AG04450 (cell line): ENCODE measurements at places on chromosomes 11 and 22.

DNA sequence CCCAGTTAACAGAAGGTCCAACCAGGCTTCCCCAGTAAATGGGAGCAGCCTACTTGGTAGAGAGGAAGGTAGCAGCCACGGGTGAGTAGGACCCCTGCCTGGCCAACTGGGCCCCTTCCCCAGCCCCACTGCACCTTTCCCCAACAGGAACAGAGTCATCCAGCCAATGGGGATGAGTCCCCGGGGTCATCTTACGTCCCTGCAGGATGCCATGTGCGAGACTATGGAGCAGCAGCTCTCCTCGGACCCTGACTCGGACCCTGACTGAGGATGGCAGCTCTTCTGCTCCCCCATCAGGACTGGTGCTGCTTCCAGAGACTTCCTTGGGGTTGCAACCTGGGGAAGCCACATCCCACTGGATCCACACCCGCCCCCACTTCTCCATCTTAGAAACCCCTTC, 6.6 kb downstream of the RIC8A start:
- DNase-seq: no peak

DNA sequence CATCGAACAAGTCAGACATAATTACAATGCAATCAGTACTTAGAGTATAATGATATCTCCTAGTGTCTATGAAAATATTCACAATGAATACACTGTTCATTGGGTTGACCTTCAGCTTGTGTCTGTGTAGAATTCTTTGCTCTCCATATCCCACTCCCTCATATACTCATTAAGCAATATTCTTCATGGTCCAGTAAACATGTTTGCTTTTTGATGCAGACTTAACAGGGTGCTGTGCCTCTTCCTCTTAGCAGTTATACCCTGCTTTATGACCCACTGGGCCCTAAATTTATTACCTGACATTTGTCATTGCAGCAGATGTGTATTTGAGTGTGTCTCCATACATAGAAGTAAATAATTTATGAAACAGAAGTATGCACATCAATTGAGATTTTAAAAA, 352.5 kb upstream of the CCDC179 start:
- no peak for DNase-seq

GRCh38 chr11:81052344-81053158, 1611.7 kb upstream of the TENM4 start:
- no peak for DNase-seq

DNA sequence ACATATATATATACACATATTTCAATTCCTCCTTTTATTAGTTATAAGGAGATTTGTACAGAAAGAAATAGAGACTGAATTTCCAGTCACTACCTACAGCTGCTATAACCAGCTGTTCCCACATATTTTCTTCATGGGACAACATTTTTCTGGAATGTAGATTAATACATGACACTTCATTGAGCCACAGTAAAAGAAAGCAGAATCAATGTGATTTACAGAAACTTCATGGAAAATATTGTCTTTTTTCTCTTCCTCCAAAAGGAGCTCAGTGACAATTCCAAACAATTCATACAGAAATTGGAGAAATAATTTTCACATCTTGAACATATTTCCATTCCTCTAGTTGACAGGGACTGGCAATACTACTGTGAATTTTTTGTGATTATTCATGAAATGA, 249.2 kb downstream of the DLG2 start:
- DNase-seq: no peak

DNA sequence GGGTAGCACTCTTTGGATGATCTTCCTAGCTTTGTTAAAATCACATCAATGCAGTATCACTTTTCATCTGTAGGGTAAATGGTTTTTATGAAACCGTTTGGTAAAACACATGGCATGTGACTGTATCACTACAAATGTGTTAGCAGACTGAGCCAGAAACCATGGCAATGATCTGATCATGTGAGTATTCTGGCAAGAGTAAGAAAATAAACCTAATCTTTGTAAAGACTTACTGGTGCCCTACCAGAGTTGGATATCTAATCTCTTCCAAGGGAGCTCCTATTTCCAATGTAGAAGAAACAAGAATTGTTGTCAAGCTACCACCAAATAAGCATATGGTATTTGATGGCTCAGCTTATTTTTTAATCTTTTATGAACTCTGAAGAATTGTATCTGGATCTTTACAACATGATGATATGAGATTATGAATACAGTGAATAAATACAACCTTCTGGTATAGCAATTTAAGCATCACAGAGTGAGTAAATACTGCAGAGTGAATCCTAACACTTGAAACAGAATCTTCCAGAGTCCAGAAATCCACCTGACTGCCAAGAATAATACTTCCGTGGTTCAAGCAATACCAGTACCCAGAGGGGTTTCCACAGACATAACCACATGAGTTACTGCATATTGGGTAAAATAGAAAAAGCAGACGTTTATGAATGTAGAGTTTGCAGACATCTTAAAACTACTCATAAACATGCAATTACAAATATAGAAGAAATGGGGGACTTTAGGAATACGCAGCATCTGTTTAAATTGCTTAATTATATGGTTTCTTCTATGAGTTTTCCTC, 238.8 kb downstream of the TTC28 start:
- DNase-seq: no peak

DNA sequence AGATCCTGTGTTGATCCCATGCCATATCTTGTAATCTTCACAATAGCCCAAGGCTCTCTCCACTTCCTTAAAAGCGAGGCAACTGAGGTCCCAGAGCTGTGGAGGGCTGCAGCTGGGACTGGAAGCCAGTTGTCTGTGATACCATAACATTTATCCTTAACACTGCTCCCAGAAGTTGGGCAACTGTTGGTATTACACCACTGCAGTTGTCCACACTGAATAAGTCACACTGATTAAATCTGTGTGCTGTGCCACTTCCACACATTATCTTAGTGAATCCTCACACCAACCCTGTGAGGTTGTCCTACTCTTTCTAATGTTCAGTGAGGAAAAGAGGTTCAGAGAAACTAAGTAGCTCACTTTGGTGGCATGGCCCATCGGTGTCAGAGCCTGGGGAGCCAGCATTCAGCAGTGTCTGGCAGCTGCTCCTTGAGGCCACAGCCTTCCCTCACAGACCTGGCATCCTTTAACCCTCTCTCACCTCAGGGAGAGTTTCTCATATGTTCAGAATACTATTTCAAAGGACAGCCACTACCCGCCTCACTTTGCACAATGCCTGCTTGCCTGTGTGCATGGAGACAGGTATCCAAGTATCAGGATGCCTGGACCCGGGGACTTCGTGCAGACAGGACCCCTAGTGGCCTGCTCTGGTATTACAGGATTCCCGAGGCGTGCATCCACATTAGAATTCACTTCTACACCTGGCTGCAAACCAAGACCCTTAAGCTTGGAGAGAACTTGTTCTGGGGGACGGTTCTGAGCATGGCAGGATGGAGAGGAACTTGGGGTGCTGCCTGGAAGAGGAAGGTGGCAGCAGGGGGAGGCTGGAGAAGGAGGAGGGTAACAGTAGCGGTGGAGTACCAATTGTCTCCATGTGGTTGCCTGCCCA, 221.9 kb upstream of the TBCEL start:
- DNase-seq: peak; percentile 15

GRCh38 chr22:42897960-42898359, 40.9 kb upstream of the ARFGAP3 start:
- DNase-seq: no peak

- no peak for DNase-seq
Observed at GRCh38 chr22:28299753-28300152, 379.9 kb downstream of the TTC28 start.

- no peak for DNase-seq
Observed at GRCh38 chr11:120354779-120355178, 18.6 kb downstream of the ARHGEF12 start.

GRCh38 chr11:88704485-88704884, 361.3 kb downstream of the GRM5 start:
- no peak for DNase-seq

- DNase-seq: no peak
Observed at GRCh38 chr11:10641177-10641911, 52.2 kb downstream of the IRAG1 start.

DNA sequence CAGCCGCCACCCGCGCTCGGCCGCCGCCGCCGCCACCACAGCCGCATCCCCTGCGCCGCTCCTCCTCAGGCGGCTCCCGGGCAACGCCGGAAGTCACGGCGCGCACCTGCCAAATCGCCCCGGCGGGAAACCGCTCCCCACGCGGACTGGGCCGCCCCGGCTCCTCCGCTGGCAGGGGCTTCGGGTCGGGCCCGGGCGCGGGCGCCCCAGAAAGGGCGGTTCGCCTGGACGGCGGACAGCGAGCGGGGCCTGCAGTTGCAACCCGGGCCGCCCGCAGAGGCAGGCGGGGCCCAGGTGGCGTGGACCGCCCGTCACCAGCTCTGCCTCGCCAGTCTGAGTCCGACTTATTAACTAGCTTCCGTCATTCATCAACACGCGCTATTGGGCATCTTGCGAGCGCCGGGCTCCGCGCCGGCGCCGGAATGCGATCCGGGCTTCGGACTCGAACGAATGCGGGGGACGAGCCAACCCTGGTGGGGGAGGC, at the start of gene HIRA:
Gene HIRA, minus strand, starts transcription at position 85 of the 484 bp plus-strand sequence. CDS start 257 bp downstream, outside the sequence.
- no peak for DNase-seq

GRCh38 chr11:96001037-96001436, 77.1 kb upstream of the MTMR2 start:
- peak; percentile 55 for DNase-seq
